ENCODE measurements at places on chromosomes 7 and 10.

- DNase-seq: no peak
Measured at GRCh38 chr7:18927134-18927533, 190.3 kb downstream of the TWIST1 start.

- DNase-seq: no peak
Measured at GRCh38 chr7:71710442-71710841, 578.5 kb downstream of the GALNT17 start.

DNA sequence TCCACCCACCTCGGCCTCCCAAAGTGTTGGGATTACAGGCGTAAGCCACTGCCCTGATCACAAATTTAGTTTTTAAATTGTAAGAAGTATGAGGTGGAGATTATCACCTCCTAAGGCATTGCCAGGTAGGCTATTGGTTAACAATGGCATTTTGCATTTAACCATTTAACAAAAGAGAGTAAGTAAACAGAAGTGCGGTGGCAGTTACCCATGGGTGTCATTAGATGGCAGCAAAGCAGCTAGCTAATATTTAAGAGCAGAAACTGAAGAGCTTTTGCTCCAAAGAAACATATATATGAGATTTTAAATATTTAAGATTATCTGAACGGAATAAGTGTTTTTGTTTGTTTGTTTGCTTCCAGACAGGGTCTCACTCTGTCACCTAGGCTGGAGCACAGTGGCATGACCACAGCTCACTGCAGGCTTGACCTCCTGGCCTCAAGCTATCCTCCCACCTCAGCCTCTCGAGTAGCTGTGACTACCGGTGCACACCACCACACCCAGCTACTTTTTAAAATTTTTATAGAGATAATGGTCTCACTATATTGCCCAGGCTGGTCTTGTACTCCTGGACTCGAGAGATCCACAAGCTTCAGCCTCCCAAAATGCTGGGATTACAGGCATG is 325.5 kb upstream of the C7orf33 start:
- peak; percentile 55 for DNase-seq

DNA sequence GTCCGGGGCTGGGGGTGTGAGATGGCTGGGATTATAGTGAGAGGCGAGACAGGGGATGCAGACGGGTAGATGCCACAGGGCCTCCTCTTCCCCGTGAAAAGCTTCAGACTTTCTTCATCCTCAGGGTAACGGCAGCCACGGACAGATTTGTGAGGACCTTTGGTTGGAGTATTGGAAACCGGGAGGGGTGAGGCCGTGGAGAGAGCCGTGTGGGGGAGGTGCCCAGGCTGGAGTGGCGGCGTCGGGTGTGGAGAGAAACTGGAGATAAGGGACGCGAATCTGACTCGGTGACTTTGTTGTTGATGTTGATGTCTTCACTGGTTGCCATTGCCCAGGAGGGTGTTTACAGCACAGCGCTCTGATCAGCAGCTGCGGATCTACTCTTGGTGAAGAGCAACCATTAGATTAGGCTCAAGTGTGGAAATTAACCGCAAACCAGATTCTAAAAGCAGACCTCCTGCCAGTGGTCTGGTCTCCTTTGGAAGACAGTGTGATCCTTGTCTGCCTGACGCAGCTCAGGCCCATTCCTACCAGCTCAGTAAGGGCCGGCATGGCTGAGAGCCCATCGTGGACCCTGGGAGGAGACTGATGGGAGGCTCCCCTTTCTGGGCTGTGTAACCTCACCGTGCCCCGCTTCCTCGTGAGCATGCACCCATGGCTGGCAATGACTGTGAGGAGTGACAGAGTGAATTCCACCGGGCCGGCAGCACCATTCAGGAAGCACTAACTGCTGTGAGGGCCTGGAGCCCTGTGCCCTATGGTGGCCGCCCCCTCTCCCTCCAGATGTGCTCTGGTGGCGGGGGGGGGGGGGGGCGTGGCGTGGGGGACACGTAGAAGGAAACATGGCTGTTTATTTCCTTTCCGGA is 90.3 kb downstream of the INPP5A start:
- peak; percentile 76 for DNase-seq

GRCh38 chr10:90458054-90458453 is 399.8 kb downstream of the HTR7 start:
- DNase-seq: no peak

- DNase-seq: no peak
Measured at GRCh38 chr10:84336406-84337090, 8.2 kb downstream of the CCSER2 start.

GRCh38 chr7:55452971-55453370 is 87.8 kb downstream of the LANCL2 start:
- DNase-seq: no peak

DNA sequence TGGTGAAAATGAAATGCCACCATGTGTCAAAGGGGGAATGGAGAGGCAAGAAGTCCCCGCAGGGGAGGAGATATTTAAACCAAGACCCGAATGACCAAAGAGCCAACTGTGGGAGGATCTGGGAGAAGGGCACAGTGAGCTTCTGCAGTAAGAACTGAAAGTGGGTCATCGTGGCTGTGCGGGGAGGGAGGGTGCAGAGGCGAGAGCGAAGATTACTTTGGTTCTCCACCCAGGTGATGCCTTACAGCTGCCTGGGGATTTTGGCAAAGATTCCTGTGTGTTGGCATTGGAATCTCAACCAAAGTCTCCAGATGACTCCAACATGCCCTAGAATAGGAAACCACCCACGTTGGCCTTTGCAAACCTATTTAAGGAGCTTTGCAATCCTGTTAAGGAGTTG is 44.2 kb upstream of the ADAM12 start:
- no peak for DNase-seq

DNA sequence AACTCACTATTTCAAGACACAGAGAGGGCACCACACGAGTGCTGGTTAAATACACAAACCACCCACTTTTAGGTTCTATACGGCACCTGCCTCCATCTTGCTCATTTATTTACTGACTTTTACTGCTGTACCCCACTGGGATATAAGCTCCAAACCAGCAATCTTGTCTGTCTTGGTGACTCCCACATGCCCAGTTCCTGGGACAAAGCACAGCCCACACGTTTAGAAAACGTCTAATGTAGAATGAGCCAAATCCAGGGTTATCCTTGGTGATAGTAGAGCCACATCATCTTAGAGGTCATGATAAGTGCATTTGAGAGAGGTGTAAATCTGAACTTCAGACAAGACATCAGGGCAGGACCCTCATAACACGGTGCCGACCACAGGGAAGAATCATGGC is 73.5 kb downstream of the NUDCD3 start:
- no peak for DNase-seq

GRCh38 chr7:131950758-131951157 is 394.3 kb upstream of the PODXL start:
- DNase-seq: no peak

DNA sequence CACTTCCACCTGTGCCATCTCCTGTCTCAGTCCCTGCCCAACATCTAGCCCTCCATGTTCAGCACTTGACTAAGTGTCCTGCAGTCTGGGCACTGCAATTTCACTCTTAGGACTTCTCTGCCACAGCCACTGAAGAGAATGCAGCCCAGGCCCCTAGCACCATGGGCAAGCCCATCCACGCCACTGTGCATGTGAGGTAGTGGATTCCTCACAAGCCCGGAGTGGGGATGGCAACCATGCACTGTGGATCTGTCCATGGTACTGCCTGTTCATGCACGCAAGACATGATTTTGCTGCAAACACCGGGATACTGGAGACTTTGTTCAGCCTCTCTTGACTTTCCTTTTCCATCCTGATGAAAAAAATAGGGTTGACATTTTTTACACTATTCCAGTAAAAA is 12.3 kb downstream of the DDC start:
- DNase-seq: peak; percentile 66

DNA sequence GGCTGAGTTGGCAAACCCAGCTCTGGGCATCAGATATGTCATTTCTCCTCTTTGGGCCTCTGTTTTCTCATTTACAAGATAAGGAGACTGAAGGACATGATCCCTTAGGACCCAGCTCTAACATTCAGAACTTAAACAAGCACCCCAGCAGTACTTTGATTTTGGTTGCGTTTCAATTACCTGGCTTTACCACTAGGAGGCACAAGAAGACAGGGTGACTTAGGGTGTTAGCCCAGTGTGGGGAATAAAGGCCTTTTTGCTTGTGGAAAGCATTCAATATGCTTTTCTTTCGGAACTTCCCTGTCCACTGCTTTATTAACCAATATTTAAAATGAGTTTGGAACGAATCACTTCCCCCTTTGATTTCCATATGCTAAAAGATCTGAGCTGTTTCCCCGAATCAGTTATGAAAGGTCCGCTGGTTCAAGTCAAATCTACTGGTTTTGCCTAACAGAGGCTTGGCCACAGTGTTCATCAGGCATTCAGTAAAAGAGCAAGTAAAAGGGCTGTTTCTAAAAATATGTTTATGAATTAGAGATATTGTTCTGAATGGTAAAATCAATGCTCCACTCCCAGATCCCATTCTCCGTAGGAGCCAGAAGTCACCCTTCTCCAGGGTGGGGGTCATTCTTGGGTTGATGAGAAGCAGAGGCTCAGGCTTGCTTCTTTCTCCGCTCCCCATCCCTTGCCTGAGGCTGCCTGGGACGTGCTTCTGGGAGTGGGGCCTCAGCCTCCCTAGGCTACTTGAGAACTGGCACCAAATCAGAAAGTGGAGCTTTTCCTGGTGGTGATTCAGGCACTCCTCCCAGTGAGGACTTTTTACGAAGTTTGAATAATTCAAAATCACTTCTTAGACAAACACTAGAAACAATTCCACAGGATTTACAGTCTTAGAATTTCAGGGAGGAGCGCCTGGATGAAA is 105.5 kb downstream of the MYOF start:
- DNase-seq: peak; percentile 79

DNA sequence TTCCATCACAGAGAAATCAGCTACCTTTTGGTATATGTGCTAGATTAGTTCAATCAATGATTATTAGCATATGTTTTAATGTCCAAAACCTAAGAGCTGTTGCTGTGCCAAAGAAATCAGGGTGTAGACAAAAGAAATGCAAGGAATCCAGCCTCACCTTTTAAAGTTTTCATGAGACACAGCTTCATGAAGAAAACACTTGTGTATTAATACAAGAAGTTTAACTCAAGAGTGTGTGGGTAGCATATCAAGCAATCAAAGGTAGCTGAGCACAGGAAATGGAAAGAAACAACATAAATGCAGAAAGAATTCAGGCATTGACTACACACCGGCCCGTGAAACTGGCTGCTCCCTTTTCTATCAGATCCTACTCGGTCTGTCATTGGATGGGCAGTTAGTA is 76.0 kb upstream of the CAV2 start:
- DNase-seq: no peak

DNA sequence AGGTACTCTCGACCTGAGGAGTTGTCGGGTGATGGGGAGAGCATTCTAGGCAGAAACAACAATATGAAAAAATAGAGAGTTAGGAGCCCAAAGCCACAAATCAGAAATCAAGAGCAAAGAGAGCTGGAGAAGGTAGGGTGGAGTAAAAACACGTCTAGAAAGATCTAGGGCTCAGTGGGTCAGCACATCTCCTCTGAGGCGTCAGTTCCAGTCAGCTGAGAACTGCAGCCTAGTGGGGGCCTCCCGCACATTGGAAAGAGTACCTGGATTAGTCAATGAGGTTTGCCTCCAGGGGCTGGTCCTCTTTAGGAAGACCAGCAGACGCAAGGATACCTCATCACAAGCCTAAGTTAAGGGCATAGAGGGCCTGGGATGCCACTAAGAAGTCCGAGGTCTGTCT is 113.2 kb upstream of the LANCL2 start:
- no peak for DNase-seq

DNA sequence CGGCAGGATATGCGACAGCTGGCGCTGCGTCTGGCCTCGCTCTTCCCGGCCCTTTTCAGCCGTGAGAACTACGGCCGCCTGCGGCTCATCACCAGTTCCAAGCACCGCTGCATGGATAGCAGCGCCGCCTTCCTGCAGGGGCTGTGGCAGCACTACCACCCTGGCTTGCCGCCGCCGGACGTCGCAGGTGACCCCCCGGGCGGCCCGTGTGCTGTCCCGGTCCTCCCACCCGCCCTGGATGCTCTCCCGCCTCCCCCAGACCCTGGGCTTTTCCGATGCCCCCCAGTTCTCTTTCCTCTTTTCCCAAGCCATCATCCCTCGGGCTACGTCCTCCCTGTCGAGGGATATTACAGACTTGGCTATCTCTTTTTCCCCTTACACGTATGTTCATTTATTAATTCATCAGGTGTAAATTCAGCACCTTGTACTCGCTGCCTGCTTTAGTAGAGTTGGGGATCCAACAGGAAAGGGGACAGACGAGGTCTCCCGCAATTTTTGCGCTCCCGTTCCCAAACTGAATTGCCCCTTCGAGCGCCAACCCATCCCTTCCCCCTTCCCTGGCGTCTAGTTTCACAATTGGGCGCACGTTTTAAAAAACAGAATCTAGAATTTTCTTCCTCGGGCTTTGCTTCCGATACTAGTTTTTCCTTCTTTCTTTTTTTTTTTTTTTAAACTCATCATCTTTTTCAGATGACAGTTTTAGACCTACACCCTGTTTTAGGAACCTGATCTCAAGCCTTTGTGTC is 846 bp downstream of the MINPP1 start:
- DNase-seq: peak; percentile 80

- no peak for DNase-seq
Measured at GRCh38 chr7:69176841-69177240, 421.4 kb upstream of the AUTS2 start.

GRCh38 chr10:97503406-97503805 is 4.7 kb downstream of the UBTD1 start:
- no peak for DNase-seq

DNA sequence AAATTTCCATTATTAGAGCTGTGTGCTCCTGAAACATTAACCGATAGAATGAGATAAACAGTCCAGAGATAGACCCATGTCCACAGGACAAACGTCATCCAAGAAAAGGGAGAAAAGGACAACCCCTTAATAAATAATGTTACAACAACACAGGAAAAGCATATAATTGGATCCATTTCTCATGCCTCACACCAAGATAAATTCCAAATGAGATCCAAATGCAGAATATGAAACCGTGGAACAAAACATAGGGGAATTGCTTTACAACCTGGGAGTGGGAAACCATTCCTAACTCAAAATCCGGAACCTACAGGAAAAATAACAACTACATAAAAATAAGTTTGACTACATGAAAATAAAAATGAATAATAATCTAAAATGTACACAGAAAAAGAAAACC is 22.4 kb upstream of the NEBL start:
- no peak for DNase-seq

GRCh38 chr10:22672319-22673090 is 41.9 kb downstream of the PIP4K2A start:
- DNase-seq: no peak

DNA sequence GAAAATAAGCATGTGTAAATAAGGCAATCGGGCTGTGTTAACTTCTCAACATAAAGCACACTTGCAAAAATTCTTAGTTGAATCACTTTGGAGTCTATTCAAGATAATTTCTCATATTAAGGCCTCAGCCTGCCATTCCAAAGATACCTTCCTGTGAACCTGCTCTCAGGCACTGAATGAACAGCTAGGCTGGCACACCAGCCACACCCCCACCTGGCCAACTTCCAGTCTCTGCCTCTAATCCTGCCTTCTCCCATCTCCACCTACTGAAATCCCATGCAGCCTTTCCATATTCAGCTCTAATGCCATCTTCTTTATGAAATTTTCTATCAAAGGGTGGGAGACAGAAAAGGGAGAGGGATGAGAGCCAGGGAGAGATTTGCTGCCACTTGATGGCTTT is 17.1 kb upstream of the MACROH2A2 start:
- DNase-seq: no peak

- DNase-seq: peak; percentile 30
Measured at GRCh38 chr10:23439961-23440889, 1.4 kb downstream of the OTUD1 start.

- DNase-seq: no peak
Measured at GRCh38 chr10:69618746-69619145, 11.3 kb upstream of the FAM241B start.

Measured in small intestine (tissue), 16 donors.